ENCODE measurements at places on chromosomes 7 and 10. TPM values are rescaled to one million over a fixed set of nuclear protein-coding genes. Genes with fewer than 3 reads are reported as not detected.

Gene PCDH15
- total RNA-seq, result not detected

Gene NEUROD6
- not detected for total RNA-seq

Gene SAP25
- 11.0 TPM for total RNA-seq

DNA sequence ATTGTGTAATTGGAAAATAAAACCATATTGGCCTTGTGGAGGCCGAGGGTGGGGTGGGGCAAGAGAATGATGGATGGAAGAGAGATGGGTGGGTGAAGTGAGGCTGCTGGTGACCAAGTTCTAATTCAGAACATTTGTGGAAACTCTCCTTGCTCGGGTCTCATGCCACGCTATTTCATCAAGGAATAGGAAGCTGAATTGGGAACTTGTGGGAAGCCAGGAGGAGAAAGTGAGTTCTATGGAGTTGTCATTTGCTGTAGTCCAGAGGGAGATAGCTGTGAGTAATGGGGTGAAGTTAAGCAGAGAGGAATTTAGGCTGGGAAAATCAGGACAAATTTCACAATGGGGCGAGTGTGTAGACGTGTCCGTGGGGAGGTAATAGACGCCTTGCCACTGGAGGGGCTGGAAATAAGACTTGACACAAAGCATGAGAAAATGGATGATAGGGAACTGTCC lies 339.2 kb downstream of the LRMDA start:
- DNase-seq, result no peak

- DNase-seq, result no peak
These were observed 1.9 kb upstream of the HOXA5 start for GRCh38 chr7:27145165-27145913.

DNA sequence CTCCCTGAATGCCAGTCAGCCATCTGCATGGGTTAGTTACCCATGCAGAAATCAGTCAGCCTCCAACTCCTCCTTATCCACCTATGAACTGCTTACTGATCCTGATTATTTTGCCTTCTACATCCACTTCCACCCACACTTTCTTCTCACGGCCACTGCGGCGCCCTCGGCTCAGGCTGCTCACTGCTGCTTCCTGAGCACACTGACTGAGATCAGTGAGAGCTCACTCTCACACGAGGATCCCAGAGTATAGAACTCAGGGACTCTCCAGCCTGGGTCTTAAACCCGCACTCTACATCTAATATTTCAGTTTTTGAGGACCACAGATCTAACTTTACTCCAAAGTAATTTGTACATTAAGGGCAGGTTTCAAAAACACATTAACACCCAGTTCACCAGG lies 64.4 kb downstream of the GRB10 start:
- no peak for DNase-seq

- no peak for DNase-seq
These were observed 94.4 kb upstream of the KIAA1217 start for GRCh38 chr10:24114556-24114955.

GRCh38 chr10:86200269-86200668 lies 166.3 kb downstream of the GRID1 start:
- DNase-seq, result no peak

- no peak for DNase-seq
These were observed 414.8 kb downstream of the RPS24 start for GRCh38 chr10:78448470-78448869.

GRCh38 chr10:8588135-8588534 lies 533.6 kb downstream of the GATA3 start:
- no peak for DNase-seq

GRCh38 chr7:134662871-134663205 lies 16.2 kb downstream of the BPGM start:
- DNase-seq, result no peak
